Activated naive CD4-positive, alpha-beta T cell (primary cell): ENCODE measurements at places on chromosomes 4 and X.

- DNase-seq: no peak
Observed at GRCh38 chr4:93540562-93540961, 288.0 kb upstream of the ATOH1 start.

DNA sequence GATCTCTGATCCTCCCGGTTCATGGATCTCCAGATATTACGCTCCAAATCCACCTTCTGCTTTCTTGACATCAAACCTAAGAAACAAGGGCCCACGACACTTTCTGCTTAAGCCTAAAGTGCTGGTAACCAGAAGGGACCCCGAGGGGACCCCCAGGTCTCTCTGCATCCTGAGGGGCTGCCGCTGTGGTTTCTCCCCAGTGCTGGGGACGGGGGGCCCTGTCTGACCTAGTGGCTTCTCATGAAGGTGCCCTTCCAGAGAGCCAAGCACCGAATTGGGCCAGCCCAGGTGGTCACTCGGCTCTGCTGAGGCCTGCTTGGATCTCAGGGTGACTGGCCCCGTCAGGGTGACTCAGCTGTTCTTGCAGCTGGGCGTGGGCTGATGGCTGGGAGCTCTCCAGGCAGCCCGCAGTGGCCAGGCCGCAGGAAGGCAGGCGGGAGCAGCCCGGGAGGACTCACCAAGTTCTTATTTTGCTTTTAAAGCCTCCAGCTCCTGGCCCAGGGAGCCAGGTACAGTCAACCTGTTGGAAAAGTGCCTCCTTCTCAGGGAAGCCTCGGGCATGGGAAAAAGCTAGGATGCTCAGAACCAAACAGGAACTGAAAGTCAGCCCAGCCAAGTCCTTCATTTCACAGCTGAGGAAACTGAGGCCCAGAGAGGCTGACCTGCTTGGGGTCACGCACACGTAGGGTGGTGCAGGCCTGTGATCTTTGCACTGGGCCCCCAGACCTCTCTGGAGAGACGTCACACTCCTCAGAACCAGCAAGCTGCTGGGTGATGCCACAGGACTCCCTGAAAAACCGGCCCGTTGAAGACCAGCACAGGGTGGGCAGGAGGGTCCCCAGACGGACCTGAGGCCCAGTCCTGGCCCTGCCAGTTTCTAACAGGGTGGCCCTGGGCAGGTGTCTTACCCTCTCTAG lies 16.7 kb downstream of the BLOC1S4 start:
- DNase-seq: no peak

DNA sequence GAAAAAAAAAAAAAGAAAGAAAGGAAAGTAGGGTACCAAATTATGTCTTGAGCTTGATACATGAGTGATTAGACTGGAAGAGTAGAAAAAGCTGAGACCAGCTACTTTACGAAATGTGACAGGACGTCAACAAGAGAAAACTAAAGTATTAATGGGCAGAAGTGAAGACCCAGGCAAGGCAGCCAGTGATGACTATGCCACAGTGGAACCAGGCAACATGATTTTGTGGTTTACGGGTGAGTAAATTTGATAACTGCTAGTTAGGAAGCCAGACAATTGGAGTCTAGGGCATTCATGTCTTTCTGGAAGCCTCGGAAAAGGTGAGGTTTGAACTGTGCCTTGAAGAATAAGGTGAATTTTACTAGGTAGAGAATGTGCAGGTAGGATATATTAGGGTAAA lies 326.4 kb downstream of the TENM3 start:
- no peak for DNase-seq

- no peak for DNase-seq
Observed at GRCh38 chr4:138400543-138400942, 158.4 kb upstream of the SLC7A11 start.

- DNase-seq: no peak
Observed at GRCh38 chr4:99872570-99872969, 21.7 kb downstream of the LAMTOR3 start.

- no peak for DNase-seq
Observed at GRCh38 chr4:102593147-102593546, 92.0 kb downstream of the NFKB1 start.

DNA sequence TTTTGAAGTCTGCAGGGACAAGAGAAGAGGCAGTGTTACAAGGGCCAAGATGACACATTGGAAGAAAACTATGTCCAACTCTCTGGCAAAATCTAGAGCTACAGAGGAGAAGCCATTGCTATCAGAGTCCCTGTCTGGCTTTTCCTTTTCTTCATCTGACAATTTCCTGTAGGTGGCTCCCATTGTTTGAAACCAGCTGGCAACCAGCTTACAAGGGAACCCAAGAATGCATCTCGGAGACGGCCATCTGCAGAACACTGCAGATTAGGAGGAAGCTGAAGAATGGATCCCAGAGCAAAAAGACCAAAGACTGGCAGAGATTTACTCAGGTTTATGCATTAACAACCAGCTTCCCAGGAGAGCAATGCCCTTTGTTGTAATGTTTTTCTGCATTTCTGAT lies 216.2 kb upstream of the CTSO start:
- no peak for DNase-seq

DNA sequence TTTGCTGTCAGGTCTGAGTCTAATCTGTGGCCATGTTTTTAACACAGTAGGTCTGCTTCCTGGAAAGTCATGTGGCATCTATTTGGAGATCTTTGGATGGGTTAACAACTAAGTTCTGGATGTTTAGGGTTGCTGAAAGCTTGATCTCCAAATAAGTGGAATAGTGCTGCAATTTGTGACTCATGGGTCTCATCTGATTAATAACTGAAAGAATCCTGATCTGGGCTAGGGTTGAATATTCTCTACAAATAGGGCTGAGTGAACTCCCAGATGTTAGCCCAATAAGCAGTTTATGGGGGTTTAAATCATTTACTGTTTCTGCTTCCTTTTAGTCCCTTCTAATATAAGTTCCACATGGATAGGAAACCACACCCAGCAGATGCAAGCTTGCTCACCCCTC lies 23.1 kb downstream of the CT47C1 start:
- no peak for DNase-seq

DNA sequence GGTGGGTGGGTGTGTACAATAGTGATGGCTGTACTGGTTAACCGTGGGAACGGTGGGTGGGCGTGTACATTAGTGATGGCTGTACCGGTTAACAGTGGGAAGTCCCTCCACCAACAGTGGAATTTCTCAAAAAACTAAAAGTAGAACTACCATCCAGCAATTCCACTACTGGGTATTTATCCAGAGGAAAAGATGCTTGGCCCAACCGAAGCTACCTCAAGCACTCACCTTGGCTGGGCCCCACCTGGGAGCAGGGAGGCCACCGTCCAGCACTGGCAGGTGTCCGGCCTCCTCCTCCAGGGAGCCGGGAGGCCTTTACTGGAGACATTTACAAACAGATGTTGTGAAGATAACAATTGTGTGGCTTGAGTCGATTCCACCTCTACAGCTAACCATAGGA lies 6.0 kb upstream of the MAEA start:
- no peak for DNase-seq

DNA sequence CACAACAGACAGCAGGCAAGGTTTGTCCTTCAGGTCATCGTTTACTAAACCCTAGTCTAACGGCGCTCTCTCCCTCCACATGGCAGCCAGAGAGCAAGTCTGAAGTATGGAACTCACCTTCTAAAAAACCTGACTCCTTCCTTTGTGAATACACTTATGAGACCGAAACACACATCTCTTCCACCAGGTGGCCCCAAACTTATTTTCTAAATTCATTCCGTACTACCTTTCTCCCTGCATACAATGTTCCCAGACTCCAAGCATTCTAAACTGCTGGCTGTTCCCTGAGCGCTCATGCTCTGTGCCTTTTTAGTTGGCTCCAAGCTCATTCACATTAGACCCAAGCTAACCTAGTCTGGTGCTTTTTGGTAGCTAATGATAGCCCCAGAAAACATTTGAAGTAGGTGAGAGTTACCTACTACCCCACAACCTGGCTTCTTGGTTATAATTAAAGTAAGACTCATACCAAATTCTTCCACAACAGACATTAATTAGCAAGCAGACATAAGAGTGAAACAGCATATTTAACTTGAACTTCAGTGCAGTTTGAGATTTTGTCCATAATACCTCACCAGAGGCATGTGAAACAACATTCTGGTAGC lies 67.6 kb upstream of the DCLK2 start:
- no peak for DNase-seq

GRCh38 chr4:74543983-74544382 lies 99.0 kb downstream of the AREG start:
- DNase-seq: no peak

DNA sequence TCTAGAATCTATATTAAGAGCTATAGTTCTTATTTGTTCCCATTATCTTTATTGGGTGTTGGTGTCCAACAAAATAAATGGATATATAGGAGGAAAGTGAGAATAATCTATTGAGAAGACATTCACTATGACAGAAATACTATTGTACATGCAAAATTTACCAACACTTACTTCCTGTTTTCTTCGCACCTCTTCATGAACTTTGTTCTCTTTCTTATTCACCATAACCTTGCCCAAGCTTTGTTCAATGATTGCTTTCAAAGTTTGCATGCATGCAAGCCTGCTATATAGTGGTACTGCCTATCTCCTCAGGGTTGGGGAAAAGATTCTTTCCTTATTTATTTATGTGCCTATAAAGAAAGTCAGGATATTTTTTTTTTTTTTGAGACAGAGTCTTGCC lies 176.4 kb upstream of the JADE1 start:
- no peak for DNase-seq

- no peak for DNase-seq
Observed at GRCh38 chr4:70315928-70316327, 18.9 kb upstream of the CABS1 start.

DNA sequence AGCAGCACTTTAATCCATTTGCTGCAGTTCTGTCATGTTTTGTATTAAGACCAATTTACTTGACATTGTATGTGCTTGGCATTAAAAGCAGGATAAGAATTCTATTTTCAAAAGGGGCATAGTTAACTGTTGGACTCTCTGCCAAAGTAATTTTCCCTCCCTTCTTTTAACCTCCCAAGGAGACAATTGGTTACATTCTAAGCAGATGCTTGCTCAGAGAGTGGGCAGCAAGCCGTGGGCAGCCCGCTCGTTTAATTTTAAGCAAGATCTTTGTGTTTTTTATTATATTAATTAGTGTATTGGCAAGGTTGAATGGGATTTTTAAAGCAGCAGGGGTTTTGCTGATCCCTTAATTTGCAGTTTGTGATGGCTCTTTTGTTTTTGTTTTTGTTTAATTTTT lies 37.1 kb upstream of the KLHL8 start:
- DNase-seq: no peak

- no peak for DNase-seq
Observed at GRCh38 chr4:80500613-80501012, 165.1 kb downstream of the CFAP299 start.

DNA sequence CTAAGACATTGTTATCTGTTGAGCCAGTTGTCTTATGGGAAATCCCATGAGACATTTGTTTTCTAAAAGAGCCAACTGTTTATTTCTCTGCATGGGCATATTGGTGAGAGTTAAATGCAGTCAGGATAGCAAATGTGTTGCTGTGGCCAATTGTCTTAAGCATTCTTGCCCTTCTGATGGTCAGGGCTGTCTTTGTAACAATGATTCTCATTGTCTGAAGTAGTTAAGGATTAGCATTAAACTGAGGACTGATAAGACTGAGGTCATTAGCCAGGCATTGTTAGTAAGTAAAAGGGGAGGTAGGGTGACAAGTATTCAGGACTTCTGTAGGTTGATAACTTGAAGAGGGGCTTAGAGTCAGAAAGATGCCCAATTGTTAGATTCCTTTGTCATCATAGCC lies 11.2 kb upstream of the MORF4L2 start:
- no peak for DNase-seq

DNA sequence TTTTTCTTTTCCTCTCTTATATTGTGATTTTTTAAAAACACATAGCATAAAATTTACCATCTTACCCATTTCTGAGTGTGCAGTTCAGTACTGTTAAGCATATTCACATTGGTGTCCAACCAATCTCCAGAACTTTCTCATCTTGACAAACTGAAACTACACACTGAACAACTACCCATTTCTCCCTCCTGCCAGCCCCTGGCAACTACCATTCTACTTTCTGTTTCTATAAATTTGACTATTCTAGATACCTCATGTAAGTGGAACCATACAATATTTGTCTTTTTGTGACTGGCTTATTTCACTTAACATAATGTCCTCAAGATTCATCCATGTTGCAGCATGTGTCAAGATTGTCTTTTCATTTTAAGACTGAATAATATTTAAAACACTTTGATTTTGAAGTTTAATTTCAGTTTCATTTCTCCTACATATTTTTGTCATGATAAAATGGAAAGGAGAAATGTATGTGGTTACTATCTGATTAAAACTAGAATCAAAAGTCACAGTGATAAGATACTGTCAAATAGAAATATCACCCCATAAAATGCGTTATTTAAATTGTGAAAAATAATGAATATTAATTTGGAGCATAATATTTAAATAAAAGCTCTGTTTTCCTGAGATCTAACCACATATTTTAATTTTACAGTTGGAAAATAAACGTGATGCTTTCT lies 122.8 kb downstream of the DIPK2B start:
- DNase-seq: no peak

DNA sequence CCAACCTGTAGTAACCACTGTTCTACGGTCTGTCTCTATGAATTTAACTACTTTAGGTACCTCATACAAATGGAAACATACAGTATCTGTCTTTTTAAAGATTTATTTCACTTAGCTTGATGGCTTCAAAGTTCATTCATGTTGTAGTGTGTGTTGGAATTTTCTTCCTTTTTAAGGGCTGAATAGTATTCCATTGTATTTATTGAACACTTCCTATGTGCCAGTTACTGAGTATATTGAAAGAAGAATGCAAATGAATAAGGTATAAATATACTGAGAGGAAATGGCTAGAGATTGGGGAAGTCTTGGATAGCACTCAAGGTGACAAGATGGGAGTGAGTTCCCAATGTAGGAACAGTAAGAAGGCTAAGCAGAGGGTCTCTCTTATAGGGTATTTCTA lies 17.3 kb downstream of the TBC1D19 start:
- no peak for DNase-seq
